Left lung (tissue), 14 donors: ENCODE measurements at places on chromosomes 3 and 15. TPM values are rescaled to one million over a fixed set of nuclear protein-coding genes. Genes with fewer than 3 reads are reported as not detected.

DNA sequence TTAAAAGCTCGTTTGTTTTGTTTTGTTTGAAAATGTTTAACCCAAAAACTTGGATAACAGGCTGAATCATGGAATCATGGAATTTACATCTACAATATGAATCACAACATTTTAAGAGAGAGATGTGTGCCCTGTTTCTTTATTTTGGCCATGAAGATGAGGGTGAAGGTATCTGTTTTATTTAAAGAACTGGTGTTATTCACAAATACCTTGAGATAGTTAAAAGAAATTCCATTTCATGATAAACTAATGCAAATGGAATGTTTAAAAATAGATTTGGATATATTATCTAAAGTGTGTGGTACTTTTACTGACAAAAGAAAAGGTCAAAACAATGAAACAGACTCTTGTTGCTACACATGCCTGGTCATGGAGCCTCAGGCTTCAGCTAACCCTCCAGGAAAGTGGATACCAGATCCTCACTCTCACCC is 486.0 kb upstream of the CFAP20DC start:
- DNase-seq, result no peak

CHRM5 gene
- polyA plus RNA-seq, result 0.61 TPM

GRCh38 chr3:77887611-77888010 is 847.7 kb downstream of the ROBO2 start:
- no peak for DNase-seq

TMCO5A gene
- polyA plus RNA-seq, result not detected

GRCh38 chr15:66566963-66567531 is 1.2 kb upstream of the LCTL start:
- DNase-seq, result peak; percentile 66

TWF2 gene
- polyA plus RNA-seq, result 28.9 TPM
